ENCODE measurements at places on chromosomes 16 and 17.

DNA sequence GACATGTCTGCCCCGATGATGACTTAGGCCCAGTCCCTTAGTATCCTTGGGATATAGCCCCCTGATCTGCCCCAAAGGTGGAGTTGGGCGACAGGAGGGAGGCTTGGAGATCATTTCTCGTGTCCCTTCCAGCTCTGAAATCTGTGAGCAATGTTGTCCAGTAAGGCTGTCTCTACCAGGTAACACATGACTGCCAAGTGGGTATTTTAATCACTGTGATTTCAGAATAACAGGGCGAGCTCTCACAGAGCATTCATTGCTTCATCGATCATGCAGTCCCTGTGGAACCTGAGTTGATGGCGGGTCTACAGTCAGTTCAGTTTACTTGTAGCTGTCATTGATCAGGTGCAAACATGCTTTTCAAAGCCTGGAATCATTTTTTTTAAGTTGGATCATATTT lies 39.2 kb downstream of the KSR1 start:
- DNase-seq = no peak

DNA sequence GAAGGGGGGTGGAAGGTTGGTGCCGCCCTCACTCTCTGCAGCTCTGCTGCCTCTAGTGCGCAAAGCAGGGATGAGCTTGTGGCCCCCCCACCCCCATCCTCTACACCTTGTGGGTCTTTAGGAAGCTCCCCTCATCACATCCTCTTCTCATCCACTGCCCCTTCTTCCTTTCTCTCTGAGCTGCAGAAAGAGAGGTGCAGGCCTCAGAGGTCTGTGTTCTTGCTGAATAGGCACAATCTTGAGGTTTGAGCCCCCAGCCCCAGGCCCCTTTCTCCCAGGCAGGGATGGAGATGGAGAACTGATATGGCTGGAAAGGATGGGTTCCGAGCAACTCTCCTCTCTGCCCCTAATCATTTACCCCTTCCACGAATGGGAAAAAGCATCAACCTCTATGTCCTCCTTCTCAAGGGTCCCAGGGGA lies 2.6 kb downstream of the CACNA1G start:
- no peak for DNase-seq

GRCh38 chr16:21664801-21665492 lies 1.2 kb downstream of the OTOA start:
- DNase-seq = no peak

- DNase-seq = no peak
These were observed 17.8 kb downstream of the RARA start for GRCh38 chr17:40326832-40327199.
